ENCODE measurements at places on chromosomes 1 and 21.

DNA sequence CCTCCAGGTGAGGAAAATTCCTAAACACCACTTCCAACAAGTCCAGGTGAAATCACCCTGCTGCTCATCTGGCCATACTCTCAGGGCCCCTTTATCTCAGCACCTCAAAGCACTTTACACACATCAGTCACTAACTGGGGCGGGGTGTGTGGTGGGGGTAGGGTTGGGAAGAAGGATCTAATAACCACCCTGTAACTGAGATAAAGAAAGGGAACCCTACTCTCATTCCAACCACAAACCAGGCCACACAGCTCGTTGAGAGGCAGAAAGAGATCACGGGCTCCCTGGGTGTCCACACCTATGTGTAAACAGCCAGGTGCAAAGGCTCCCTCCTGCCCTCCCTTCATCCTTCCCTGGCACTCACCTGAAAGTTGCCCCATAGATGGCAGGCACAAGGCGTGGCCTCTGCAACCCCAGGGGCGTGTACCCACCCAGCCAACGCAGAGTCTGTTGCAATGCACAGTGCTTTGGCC lies 20.4 kb downstream of the GPR161 start:
- no peak for DNase-seq

- no peak for DNase-seq
These were observed 13.9 kb downstream of the ASH1L start for GRCh38 chr1:155548706-155549105.

GRCh38 chr1:119046429-119046784 lies 58.3 kb upstream of the TBX15 start:
- DNase-seq: no peak

DNA sequence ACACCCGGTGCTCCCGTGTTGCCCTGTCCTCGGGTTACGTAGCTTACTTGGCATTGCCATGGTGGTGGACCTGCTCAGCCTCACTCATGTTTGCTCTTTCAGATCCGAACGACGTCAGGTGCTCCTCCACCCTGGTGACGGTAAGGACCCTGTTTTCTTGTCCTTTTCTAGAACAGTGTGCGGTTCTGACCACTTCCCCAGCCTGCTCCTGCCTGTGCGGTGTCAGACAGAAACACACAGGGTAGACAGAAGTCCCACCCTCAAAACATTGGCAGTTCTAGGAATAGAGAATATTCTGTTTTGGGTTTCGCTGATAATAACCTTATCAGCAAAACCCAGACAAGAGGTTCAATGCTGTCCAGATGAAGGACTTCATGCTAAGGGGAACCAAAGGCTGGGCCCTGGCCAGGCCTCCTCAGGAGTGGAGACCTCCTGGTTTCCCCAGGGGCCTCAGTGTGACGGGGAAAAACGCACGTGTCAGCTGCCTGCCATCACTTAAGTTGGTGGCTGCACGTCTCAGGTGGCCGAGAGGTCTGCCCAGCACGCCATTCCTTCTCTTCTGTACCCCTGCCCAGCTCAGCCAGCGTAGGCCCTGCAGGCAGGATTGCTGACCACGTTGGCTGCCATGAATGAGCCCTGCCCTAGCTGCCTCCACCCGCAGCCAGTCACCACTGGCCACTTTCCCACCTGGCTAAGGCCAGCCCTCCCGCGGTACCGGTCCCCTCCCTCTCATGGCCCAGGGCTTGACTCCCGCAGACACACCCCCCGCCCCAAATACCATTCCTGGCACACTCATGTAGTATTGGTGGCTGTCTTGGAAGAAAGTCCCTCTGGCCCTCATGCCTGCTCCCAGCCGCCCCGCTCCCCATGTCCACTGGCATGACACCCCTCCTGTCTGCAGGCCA lies 33.6 kb downstream of the SLC37A1 start:
- no peak for DNase-seq

- no peak for DNase-seq
These were observed 11.0 kb downstream of the KRTAP10-1 start for GRCh38 chr21:44529011-44529421.

GRCh38 chr1:247110627-247111258 lies 6.6 kb upstream of the ZNF669 start:
- no peak for DNase-seq

- no peak for DNase-seq
These were observed 21.2 kb downstream of the ACTRT2 start for GRCh38 chr1:3042481-3042880.

GRCh38 chr1:181603735-181604410 lies 120.6 kb downstream of the CACNA1E start:
- DNase-seq: no peak

DNA sequence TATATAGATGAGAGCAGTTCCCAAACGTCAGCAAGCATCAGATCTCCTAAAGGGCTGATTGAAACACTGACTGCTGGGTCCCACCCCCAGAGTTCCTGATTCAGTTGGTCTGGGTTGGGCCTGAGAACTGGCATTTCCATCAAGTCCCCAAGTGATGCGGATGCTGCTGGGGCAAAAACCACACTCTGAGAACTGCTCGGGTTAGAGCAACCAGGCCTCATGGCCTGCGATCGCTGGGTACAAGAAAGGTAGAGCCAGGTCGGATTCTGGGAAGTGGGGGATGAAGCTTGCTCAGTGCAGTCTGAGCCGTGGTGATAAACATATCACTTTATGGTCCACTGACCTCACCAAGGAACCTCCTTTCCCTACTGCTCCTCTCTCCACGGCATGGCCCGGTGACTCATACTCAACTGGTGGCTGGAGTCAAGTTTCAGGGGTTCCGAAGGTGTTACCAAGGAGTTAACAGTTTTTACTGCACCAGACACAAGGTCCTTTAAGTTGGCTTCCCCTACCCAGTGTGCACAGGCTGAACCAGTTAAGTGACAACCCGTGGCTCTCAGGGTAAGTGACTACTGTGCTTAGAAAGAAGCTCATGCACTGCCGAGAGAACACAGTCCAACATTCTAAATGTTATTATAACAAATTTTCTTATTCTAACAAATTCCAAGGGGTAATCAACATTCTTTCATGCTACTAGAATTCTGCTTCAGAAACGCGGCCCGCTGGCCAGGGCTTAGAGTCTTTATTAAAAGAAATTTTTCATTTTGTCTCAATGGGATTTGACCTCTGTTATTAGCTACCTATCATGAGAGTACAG lies 153.5 kb downstream of the TGFBR3 start:
- DNase-seq: no peak

- no peak for DNase-seq
These were observed 12.4 kb upstream of the TBX15 start for GRCh38 chr1:119000371-119001180.

DNA sequence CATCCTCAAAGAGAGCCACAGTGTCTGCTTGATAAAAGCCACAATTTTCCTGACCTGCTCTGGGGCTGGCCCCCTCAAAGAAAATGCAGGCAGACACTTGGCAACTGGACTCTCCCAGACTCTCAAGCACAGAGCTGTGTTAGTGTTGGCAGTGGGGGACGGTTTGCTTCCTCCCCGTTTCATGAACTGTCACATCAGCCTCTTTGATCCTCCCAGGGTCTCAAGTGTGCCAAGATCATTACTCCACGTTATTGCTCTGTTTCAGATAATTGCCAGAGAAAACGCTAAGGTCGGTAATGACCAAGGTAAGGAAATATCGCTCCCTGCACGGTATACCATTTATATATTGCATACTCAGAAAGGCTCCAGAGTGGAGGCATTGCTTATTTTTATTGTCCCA lies 138.8 kb downstream of the NTMT2 start:
- no peak for DNase-seq

DNA sequence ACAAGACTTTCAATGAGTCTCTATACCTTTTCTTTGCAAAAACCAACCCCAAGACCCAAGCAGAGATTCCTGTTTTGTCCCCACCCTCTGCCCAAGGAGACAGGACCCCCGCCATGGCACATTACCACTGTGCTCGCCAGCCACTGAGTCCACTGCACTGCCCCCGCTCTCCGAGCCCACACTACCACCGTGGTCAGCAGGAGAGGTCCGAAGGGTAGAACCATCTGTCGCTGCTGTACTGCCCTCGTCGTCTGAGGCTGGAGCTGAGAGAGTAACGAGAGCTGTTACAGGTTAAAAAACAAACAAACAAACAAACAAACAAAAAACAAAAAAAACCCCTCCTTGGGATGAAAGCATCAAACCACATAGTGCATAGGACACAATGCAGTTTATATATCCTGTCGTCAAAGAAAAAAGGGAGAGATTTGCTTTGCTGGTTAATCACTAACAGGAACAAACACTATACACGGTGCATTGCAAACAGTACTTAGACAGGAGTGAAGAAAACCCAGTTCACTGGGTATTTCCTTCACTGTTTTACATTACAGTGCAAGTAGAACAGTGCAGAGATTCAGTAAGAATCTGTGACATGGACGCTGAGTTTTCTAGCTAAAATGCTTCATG lies 71.0 kb downstream of the UBR4 start:
- DNase-seq: no peak

GRCh38 chr21:46221664-46222435 lies 6.7 kb downstream of the LSS start:
- DNase-seq: no peak

DNA sequence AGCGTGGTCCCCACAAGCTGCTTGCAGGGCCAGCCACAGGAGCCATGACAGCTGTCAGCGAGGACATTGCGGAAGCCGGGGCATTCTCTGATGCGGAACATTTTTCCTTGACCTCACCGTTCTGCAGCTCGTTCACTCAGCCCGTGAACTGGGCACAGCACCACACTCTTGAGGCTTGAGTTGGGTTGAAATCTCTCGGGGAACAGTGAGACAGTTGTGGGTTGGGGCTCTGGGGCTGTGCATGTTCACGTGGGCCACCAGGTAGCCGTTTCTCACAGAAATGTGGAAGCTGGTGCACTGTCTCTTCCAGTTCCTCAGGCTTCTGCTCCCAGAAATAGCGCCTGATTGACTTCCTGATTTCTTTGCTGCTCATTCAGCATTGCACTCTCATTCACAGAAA lies 69.8 kb downstream of the SPSB1 start:
- no peak for DNase-seq

DNA sequence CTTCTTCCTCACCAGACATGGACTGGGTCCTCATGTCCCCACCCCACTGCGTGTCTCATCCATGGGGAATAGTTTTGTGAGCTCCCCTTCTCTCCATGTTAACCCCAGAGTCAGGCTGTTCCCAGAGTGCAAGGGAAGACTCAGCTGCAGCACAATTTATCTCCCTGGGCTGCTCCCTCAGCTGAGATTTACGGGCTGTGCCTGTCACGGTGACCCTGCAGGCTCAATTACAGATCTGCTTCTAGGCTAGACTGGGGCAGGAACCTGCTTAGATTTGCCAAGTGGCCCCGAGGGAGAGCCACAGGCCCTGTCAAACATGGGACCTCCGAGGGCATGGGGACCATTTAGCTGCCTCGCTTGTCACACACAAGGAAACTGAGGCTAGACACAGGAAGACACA lies 37.8 kb downstream of the CDCP2 start:
- no peak for DNase-seq

- DNase-seq: no peak
These were observed 169.3 kb upstream of the USP25 start for GRCh38 chr21:15560383-15561056.

DNA sequence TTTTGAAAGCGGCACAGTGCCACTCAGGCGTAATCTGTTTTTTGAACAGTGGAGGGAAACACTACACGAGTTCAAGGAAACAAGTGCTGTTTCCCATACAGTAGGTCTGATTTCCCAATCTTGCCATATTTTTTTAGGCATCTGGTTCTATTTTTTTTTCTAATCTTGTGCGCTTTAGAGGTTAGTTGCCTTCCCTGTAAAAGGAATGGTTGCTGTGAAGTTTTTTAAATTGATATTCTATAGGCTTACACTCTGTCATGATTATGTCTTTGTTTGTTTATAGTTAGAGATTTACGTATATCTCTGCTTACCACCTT lies 1.2 kb downstream of the NASP start:
- no peak for DNase-seq

DNA sequence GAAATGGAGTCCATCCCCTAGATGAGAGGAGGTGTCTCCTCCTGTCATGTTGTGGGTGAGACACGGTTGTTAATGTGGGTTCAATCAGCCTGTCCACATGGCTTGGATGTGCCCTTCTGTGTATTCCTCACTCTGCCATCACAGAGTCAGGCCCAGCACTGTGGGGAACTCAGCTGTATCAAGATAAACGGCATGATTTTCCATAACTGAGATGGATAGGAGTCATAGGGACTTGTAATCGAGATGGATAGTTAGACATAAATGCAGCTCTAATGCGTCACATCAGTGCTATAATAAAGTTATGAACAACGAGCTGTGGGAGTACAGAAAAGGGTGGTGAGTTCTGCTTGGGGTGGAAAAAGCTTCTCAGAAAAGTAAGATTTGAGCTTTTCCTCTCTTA lies 152.9 kb downstream of the RWDD3 start:
- DNase-seq: no peak

- no peak for DNase-seq
These were observed 6.7 kb downstream of the EFNA4 start for GRCh38 chr1:155070158-155070621.

DNA sequence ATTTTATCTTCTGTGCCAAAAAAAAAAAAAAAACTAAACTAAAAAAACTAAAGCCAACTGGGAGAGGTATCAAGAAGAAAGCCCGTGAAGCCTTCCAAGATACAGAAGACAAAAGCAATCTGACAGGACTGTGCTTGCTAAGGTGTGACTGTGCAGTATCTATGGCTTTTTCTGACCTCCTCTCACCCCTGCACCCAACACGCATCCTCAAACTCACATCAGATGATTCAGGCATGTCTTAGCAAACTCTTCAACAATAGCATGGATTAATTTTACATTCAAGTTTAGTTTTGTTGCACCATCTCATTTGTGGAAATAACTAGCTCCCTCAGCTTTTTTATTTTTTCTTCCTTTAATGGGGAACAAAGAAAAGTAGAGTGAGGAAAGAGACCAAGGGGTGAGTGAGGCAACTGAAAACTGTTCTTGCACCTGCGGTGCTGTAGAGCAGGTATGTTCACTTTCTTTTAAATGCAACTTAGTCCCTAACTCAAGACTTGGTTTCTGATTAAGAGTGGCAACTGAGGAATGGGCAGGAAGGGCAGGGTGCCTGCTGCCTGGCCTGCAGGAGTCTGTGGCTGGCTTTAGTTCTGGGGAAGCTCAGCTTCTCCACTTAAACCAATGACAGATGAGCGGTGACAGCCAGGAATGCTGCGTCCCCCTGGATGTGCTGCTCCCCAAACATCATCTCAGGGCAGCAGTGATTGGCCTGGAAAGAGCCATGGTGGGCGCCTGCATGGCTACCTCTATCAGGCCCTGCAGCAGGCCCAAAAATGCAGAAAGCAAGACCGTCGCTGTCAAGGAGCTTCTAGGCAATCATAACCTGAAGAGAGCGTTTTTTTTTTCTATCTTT lies 71.3 kb upstream of the LRRC8B start:
- no peak for DNase-seq

GRCh38 chr1:243267471-243267880 lies 11.6 kb downstream of the SDCCAG8 start:
- no peak for DNase-seq
